NCI-H187 (cell line): ENCODE measurements at places on chromosomes 13 and 19.

- DNase-seq = no peak
These were observed 178.6 kb downstream of the RBM26 start for GRCh38 chr13:79227418-79227817.

DNA sequence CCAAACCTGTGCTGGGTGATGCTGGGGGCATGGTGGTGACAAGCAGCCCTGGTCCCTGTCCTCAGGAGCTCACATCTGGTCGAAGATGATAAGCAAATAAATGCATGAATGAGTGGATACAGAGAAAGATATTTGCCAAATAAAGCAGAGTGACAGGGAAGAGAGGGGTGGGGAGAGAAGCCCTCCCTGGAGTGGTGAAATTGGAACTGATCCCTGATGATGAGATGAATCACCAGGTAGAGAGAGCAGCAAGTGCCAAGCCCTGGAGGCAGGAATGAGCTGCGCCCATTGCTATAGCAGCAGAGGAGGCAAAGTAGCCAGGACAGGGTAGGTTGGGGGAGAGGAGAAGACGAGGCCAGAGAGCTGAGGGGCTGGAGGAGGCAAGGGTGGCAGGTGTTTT, 13.7 kb downstream of the FXYD5 start:
- DNase-seq = no peak

DNA sequence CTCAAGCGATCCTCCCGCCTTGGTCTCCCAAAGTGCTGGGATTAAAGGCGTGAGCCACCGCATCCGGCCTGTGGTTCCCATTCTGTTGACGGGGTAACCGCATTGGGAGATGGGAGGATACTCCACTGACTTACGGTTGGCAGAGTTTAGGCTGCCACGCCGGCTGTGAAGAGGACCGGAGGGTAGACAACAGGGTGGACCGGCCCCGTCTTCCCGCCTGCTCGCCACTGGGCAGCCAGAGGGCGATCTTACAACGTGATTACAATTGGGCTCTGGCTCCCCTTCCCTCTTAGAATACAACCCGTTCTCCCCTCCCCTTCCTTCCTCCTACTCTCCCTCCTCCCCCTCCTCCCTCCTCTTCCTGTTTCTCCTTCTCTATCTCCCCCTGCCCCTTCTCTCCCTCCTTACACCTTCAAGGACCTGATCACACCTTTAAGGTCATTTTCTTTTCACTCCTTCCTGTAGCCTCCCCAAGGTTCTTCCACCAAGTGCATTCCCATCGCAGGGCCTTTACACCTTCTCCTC, 957 bp upstream of the CCDC194 start:
- no peak for DNase-seq

DNA sequence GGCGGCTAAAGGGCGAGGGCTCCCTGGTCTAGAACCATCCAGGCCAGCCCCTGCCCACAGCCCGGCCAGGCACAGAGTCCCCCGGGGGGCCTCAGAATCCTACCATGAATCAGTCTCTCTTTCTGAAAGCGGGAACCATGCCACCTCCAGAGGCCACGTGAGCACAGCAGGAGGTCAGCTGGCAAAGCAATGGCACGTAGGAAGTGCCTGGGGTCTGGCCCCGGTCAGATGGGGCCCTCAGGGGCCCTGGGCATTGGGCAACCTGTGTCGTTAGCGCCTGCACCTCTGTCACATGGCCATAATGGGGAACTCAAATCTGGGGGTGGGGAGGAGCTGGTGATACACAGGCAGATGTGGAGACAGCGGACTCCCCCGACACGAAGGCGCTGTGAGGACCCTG, 8.8 kb downstream of the MFSD12 start:
- DNase-seq = no peak

- no peak for DNase-seq
These were observed 105.0 kb downstream of the STK24 start for GRCh38 chr13:98471934-98472333.

- no peak for DNase-seq
These were observed 192.9 kb downstream of the DIAPH3 start for GRCh38 chr13:59970847-59971246.

DNA sequence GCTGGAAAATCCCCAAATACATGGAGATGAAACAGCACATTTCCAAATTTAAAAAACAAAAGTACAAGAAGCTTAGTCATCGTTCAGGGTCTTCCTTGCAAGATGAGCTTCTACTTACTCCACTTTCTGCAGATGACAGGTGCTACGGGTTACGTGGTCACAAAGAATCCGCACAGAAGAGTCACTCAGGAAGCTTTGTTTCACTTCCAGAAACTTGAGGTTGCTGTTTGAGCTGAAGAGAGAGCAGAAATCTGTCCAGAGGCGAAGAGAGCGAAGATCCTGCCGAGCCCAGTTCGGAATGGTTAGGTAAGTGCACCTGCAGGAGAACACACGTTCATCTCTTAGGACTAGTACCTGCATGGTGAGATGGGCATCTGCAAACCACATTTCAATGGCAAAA, 9.4 kb downstream of the NLRP7 start:
- no peak for DNase-seq

- DNase-seq = no peak
These were observed 1049.8 kb downstream of the OLFM4 start for GRCh38 chr13:54078271-54078870.

- DNase-seq = no peak
These were observed 136.0 kb downstream of the DCLK1 start for GRCh38 chr13:35995136-35995535.

DNA sequence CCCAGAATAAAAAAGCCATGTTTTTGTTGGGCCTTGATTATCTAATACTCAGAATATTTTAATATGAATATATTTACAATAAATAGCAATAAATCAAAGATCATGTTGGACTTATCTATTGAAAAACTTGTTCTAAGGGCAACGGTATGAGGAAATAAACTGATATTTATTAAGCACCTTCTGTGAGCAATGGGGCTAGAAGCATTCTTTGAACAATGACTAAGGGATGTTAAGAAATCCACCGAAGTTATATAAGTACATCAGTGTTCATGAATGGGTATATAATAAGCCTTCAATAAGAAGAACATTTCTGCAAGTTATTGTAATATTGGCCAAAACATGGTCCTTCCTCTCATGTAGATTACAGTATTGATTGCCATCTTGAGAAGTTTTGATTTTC, 221.8 kb downstream of the OXGR1 start:
- no peak for DNase-seq

DNA sequence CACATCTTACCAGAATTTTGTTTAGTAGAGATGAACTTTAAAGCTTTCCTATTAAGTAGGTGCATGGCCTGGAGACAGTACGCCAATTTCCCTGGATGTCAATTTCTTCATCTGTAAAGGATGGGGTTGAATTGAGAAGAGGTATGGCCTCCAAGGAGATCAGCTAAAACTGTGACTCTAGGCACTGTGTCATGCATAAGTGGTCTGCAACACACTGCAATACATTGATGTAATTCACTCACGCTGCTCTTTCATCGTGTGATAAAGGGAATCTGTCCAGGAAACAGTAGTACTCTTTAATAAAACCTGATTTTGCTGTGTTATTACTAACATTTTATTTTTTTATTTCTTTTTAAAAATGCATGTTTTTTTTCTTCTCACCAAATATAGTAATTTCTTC, 795.8 kb downstream of the DIAPH3 start:
- no peak for DNase-seq

DNA sequence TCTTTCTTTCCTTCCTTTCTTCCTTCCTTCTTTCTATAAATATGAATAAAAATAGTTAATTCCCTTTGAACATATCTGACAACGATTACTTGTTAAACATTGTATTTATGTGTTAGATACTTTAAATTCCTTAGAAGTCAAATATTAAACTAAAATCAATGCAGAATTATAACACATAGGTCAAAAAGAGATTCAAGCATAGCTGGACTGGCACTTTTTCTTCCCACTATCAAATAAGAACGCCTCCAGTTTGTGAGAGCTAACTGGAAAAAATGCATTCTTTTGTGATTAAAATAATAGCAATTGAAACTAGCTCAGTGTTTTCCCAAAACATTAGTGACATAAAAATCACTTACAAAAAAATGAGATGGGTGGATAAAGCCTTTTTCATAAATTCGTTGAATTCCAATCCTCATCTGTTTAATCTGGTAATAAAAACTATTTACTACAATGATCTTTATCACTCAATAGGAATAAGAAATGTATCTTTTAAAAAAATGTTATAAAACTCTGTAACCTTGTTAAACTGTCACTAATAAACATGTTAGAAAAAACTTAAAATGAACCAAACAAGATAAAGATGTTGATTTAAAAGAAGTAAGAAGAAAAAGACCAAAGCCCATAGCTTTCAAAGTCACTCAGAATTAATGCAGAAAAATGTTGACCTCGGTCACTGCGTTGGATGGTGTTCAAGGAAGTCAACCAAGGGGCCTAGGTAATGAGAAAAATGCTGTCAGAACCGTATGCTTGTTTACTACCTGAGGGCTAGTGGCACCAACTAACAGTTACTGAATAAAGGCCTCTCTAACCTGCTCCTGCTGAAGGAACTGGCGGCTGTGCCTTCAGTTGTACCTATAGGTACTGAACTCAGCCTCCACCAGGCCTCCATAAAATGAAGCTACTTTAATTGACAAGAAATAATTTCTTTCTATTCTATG, 1039.5 kb upstream of the SLC10A2 start:
- no peak for DNase-seq

GRCh38 chr19:459724-460511, 915 bp downstream of the SHC2 start:
- peak; percentile 40 for DNase-seq

GRCh38 chr19:43760941-43761340, 6.2 kb upstream of the SMG9 start:
- no peak for DNase-seq

DNA sequence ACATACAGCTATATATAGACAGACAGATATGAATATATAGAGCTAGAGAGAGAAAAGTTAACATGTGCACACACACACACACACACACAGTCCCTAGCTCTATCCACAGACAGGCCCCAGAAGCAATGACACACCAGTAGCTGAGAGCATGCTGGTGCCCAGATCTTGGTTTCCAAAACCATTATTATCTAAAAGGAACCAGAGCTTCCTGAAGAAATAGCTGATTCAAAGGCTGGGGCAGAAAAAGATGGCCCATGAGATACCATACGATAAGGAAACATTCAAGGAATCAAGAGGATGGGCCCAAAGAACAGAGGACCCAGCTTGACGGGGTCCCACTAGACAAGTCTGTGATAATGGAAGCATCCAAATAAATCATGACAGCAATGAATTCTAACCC, 53.4 kb downstream of the ABCC4 start:
- DNase-seq = no peak

DNA sequence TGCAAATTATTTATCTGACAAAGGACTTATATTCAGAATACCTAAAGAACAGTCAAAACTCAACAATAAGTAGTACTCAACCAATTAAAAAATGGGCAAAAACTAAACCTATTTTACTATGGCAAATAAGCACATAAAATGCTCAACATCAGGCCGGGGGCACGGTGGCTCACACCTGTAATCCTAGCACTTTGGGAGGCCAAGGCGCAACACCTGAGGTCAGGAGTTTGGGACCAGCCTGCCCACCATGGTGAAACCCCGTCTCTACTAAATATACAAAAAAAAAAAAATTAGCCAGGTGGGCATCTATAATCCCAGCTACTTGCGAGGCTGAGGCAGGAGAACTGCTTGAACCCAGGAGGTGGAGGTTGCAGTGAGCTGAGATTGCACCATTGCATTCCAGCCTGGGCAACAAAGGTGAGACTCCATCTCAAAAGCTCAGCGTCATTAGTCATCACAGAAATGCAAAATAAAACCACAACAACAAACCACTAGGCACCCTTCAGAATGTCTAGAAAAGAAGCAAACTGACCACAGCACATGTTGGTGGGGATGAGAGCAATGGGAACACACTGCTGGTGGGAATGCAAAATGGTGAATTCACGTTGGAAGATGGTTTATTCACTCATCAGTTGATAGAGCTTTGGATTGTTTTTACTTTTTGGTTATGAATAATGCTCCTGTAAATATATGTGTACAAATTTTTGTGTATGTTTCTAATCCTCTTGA, 180.6 kb upstream of the SOX1 start:
- no peak for DNase-seq

DNA sequence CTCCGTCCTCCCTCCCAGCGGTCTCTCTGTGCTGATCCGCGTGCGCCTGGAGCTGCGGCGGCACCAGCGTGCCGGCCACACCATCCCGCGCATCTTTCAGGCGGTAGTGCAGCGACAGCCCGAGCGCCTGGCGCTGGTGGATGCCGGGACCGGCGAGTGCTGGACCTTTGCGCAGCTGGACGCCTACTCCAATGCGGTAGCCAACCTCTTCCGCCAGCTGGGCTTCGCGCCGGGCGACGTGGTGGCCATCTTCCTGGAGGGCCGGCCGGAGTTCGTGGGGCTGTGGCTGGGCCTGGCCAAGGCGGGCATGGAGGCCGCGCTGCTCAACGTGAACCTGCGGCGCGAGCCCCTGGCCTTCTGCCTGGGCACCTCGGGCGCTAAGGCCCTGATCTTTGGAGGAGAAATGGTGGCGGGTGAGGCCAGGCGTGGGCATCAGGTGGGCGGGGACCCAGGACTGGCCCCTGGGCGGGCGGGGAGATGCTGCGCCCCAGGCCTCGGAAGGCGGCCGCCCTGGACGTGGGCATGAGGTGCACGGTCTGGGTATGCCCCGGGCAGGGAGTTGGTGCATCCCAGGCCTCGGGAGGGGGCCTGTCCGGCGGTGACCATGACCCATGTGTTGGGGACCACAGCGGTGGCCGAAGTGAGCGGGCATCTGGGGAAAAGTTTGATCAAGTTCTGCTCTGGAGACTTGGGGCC, 16.4 kb downstream of the SLC27A1 start:
- DNase-seq = no peak

- no peak for DNase-seq
These were observed 77.7 kb downstream of the LRRC63 start for GRCh38 chr13:46289260-46289955.
